ENCODE measurements at places on chromosomes 1 and 21.

DNA sequence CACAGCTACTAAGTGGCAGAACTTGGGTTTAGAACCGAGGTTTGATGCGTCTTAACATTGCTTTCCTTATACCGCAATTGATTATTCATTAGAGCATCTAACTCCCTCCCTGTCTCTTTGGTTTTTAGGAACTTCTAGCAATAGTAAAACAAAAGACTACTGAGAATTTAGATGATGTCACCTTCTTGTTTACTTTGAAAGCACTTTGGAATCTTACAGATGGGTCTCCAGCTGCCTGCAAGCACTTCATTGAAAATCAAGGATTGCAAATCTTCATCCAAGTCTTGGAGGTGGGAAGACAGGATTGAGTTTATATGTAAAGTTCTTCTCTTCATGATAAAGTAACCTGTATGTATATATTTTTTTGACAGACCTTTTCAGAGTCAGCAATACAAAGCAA, 35.0 kb downstream of the ZYG11A start:
- no peak for DNase-seq

- DNase-seq, result no peak
Measured at GRCh38 chr1:158334526-158335212, 3.3 kb upstream of the CD1B start.

- DNase-seq, result no peak
Measured at GRCh38 chr1:26727476-26727875, 31.7 kb downstream of the ARID1A start.

DNA sequence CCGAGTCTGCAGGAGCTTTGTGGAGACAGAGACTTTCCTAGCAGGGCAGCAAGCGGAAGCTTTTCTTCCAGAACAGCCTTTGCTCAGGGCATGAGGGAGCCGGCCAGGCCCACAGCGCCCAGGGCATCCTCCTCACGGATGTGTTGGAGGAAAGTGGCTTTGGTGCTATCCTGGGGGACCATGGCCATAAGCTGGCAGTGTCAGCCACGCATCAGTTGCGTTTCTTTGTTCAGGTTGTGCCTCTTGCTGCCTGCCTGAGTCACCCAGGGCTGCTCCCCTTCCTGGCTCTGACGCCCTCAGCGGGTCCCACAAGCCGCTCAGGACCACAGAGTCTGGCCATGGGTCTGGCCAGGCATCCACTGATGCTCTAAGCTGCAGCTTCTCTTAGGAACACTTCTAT, 39.6 kb upstream of the PRSS38 start:
- DNase-seq, result no peak

- no peak for DNase-seq
Measured at GRCh38 chr1:3904006-3904842, 4.2 kb upstream of the C1orf174 start.

DNA sequence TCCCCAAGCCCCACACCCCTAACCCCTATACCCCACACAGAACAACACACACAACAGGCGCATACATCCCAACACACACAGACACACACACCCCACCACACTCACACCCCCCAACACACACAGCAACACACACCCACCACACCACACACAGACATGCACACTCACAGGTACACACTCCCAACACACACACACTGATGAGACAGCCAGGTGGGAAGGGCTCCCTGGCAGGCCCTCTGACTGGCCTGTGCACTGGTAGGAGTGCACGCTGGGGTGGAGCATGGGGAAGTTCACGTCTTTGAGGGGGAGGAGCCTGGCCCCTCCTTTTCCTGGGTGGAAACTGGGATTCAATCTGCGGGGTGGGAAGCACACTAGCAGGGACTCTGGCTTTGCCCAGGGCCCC, 116.7 kb downstream of the RHOU start:
- no peak for DNase-seq

DNA sequence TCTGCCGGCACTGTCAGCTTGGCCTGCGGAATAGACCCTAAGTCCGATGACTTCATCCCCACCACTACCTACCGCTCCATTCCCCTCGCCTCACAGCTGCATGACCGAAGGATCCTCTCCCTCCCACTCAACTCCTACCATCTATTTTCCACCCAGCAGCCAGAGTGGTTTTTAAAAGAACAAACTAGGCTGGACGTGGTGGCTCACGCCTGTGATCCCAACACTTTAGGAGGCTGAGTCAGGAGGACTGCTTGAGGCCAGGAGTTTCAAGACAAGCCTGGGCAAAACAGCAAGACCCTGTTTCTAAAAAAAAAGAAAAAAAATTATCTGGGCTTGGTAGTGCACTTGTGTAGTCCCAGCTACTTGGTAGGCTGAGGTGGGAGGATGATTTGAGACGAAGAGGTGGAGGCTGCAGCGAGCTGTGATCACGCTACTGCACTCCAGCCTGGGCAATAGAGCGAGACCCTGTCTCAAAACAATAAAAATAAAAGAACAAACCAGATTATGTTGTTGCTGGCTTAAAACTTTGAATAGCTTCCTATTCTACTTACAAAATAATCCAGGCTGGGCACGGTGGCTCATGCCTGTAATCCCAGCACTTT, 59.0 kb downstream of the UBIAD1 start:
- DNase-seq, result no peak

All from epithelial cell of esophagus (primary cell).